ENCODE measurements at places on chromosomes 16 and 17.

DNA sequence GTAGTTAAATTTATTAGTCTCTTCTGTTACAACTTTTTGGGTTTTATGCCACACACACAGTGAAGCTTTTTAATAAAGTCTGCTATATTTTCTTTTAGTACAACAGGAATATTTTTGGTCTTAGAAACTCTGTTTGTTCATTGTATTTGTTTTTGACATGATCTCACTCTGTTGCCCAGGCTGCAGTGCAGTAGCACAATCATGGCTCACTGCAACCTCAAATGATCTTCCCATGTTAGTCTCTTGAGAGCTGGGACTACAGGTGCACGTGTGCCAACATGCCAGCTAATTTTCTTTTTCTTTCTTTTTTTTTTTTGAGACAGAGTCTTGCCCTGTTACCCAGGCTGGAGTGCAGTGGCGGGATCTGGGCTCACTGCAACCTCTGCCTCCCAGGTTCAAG lies 27.1 kb downstream of the PPM1D start:
- no peak for DNase-seq

GRCh38 chr17:74800531-74800930 lies 24.4 kb upstream of the NAT9 start:
- DNase-seq: no peak

- peak; percentile 35 for DNase-seq
Observed at GRCh38 chr16:29029168-29029994, 44.5 kb downstream of the LAT start.

DNA sequence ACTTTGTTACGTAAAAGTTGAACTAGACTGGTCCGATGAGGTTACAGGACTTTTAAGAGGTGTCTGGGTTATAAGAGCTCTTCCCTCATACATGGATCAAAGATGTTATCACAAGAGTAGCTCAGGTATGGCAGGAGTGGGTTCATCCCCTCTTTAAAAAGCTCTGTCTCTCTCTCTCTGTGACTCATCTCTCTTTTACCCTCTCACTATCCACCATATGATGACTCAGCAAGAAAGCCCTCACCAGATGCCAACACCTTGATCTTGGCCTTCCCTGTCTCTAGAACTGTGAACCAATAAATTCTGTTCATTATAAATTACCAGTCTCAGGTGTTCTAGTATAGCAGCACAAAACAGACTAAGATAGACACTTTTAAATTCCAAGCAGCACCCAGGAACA lies 1.9 kb upstream of the CLEC19A start:
- DNase-seq: no peak

DNA sequence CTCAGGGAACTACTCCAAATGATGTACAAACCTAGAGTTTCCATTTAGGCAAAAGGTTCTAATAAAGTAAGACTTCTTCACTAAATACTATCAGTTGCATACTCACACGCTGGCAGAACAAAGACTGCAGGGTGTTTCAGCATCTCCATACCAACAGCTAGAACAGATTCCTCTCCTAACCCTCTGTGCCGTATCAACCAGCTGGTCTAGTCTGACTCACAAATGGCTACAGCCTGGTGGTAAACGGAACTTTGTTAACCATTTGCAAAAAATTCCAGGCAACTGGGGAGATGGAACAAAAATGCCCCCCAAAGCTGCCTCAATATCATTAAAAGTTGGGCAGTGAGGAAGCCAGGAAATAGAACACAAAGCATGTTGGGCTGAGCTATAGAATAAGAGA lies 217.1 kb downstream of the GRIN2A start:
- DNase-seq: no peak

DNA sequence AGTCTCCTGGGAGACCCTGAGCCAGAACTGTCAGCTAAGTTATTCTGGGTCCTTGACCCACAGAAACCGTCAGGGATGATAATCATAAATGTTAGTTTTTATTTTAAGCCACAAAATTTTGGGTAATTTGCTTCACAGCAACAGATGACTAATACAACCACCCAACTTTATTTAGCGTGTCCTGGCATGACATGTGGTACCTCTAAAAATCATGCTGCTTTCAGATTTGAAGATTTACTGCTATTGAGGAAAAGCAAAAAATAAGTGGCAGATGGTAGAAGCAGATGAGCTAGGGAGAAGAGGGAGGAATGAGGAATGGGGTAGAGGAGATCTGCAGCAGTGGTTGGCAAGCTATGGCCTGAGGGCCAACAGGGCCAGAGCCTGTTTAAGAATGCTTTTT lies 90.4 kb downstream of the TMEM100 start:
- DNase-seq: no peak

GRCh38 chr16:3665508-3665907 lies 11.0 kb downstream of the DNASE1 start:
- DNase-seq: peak; percentile 50

GRCh38 chr17:55783684-55784245 lies 32.9 kb downstream of the PCTP start:
- no peak for DNase-seq

DNA sequence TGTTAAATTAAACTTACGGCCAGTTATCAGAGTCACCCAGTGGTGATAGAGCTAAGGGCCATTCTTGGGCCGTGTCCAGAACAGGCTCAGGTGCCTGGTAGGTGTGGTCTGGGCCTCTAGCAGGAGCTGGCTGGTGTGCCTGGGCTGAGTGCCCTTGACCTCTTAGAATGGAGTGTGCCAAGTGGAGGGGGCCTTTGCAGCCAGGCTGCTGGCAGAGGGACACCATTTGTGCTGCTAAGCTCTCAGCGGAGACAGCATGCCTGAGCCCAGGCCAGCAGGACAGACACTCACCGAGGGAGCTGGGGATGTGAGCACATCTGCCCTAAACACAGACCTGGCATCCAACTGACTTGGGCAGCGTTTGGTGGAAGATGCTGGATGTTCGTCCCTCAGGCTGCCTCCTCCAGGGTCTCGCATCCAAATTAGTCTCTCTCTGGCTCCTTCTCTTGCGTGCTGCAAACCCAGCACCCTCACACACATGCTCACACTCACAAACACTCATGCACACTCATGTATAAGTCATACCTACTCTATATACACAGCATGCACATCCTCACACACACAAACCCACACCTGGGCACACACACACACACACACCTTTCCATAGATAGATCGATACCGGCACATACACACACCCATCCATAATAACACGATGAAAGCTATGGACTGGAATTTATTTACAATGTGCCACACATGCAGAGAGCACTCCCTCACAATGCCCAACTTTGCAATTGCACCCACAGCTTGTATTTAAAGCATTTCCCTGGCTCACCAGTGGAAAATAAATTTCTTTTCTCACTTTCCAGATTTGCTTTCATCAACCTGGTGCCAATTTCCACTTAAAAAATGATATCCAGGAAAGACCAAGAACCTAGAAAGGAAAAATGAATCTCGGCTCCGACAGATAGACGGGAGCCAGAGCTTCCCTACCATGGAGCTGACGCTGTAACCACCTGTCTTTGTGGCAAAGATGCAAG lies 33.6 kb upstream of the CDH5 start:
- DNase-seq: no peak

GRCh38 chr17:82876602-82877379 lies 37.0 kb upstream of the ZNF750 start:
- no peak for DNase-seq

GRCh38 chr17:32976605-32977004 lies 15.0 kb upstream of the SPACA3 start:
- no peak for DNase-seq

DNA sequence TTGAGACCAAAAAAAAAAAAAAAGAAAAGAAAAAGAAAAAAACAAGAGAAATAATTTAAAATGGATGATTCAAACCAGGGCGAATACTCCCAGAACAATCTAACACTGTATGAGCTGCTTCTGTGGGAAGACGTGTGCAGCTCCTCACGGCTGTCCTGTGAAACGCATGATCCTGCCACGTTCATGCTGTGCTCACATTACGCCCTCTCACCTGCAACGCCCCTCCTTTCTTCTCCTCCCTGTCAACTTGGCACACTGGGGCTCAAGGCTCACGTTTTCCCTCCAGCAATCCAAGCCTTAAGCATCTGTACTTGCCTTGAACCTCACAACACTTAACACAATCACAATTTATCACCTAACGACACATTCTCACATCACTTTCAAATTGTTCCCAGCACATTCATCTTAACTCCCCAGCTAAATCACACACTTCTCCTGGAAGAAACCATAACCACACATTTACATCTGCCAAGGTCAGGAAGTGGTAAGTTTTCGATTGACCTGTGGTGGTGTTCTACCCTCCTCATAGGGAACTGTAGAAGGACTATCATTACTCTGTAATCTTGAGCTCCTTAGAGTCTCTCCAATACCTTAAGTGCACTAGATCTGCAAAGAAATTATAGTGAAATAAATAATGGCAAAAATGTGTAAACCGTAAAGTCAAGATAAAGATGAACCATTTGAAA lies 29.1 kb downstream of the MBTPS1 start:
- DNase-seq: no peak

DNA sequence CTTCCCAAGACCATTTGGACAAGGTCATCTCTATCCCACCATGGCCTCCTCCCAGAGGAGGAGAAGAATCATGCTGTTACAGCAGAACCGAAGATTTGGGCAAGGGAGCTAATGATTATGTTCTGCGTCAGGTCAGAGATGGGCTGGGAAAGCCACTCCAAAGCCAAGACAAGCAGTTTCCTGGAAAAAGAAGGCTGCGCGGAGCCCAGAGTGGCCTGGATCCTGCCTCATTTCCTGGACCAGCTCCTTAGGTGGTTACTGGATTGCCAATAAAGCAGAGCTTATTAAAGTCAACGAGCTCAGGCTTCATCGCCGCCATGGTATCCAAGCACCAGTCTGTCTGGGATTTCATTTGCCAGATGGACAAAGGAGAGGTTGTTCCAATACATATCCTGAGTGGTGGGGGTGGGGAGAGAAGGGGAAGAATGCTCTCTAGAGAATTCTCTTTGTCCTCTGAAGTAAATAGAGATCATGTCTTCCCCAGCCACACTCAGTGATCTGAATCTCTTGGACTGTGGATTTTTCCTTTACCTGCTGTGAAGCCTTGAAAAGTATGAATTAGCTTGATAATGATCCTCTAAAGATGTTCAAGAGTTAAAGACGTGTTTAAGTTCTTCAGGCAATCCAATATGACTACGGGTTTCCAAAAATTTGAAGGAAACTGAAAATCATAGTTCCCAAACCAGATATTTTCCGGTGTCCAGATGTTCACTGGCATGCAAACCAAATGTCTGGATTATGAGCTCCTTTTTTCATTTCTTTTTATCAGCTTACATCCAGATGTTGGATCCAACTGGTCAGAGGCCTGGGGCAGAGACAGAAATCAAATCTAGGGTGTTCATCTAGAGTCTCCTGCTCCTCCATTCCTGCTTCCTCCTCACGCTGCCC lies 17.7 kb downstream of the PRAC1 start:
- no peak for DNase-seq

- peak; percentile 78 for DNase-seq
Observed at GRCh38 chr17:1486802-1487695, 5.4 kb downstream of the MYO1C start.

DNA sequence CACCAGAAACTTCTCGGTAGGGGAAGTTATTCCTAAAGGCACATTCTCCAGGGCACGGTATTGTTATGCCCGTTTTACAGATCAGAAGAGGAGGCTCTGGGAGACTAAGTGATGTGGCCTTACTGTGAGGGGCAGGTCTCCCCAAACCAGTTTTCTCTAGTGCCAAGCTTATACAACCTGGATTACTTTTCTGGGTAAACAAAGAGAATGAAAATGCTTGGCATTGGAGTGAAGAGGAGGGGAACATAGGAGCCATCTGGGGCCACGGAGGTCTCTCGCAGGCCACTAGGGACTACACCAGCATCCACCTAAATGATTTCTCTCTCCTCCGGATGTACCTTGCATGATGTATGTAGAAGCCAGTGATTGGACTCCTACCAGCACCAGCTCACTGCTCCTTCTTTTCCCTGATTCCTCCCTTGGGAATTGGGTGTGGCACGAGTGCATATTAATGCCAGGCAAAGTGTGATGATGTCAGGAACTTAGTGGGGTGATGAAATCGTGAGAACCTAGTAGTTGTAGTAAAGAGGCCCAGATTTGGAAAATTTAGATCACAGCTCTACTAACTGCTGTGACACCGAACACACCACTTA lies 674 bp downstream of the TOM1L1 start:
- DNase-seq: no peak

DNA sequence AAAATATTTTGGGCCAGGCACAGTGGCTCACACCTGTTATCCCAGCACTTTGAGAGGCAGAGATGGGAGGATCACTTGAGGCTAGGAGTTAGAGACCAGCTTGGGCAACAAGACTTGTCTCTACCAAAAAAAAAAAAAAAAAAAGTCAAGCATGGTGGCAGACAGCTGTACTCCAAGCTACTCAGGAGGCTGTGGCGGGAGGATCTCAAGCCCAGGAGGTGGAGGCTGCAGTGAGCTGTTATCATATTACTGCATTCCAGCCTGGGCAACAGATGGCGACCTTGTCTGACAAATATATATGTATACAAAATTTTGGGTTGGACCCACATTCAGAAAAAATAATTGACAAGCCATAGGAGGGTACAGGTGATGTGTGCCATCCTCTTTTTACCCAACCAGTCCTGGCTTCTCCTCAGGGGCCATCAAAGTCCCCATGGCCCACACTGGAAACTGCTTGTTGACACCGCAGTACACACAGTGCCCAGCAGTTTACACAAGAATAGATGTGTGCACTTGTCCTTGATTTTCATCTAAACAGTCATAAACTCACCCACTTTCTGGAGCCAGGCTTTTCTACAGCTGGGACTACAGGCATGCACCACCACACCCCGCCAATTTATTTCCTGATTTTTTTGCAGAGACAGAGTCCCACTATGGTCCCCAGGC lies 1.7 kb downstream of the CES2 start:
- no peak for DNase-seq

DNA sequence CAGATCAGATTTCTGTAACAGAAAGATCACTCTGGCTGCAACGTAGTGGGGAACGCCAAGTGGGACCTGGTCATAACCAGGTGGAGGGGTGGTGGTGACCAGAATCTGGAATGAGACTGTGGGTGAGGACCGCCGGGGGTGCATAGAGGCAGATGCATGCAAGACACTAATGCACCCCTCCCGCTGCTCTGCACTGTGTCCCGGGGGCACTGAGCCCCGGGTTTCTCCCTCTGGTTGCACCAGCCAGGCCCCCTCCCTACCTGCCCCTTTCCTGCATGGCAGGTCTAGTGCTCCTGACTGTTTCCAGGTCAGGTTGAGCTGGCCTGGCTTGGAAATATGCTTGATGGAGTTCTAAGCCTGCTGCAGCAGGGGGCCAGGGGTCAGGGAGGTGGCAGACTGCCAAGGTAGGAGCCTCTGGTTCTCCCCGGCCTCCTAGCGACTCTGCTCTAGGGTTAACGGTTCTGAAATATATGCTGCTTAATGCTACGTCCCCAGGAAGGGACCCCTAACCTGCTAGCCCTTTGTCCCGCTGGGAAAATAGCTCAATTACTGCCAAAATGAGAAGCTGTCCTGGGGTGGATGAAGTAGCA lies 94.3 kb downstream of the SDK2 start:
- DNase-seq: no peak

DNA sequence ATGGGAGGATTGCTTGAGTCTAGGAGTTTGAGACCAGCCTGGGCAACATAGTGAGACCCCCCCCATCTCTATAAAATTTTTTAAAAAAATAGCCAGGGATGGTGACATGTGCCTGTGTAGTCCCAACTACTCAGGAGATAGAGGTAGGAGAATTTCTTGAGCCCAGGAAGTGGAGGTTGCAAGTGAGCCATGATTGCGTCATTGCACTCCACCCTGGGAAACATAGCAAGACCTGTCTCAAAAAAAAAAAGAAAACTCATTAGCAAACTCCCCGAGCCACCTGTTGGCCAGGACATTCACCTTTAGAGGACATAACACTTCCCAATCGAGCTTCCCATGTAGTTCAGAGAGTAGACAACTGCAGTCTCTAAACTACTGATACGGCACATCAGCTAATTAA lies 274.2 kb downstream of the ABCC12 start:
- no peak for DNase-seq

GRCh38 chr16:6955303-6955702 lies 377.3 kb upstream of the RBFOX1 start:
- no peak for DNase-seq

Data from CD4-positive, alpha-beta T cell treated with Interleukin-21 for 1 hour (primary cell).